ENCODE measurements at places on chromosomes 3 and 15.
A peak's percentile ranks its signal among the peaks of the same experiment; 100 is the strongest.

- no peak for DNase-seq
Observed at GRCh38 chr15:83869341-83869740, 215.4 kb downstream of the ADAMTSL3 start.

GRCh38 chr15:71131601-71132362 lies 16.5 kb downstream of the THSD4 start:
- no peak for DNase-seq

- no peak for DNase-seq
Observed at GRCh38 chr15:66757521-66757920, 55.5 kb downstream of the SMAD6 start.

DNA sequence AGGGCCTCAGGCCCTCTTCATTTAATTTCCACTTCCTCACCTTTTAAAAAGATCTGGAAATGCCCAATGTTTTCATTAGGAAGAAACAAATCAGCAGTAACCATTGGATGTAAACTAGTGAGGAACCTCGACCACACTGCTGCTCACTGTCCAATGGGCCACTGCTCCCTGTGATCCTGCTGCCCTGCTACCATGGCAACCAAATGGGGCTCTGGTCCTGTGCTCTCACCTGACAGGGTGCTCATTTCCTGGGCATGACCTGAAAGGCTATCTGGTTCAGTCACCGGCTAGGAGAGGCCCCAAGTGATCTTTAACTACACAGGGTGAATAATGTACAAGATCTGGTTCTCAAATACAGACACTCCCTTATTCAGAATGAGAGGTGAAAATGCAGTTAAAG lies 54.6 kb downstream of the ARHGEF3 start:
- no peak for DNase-seq

GRCh38 chr3:65385805-65386204 lies 652.9 kb downstream of the MAGI1 start:
- DNase-seq = no peak

- DNase-seq = no peak
Observed at GRCh38 chr3:14861446-14862302, 42.9 kb downstream of the FGD5 start.

GRCh38 chr3:71930056-71930991 lies 145.4 kb upstream of the PROK2 start:
- DNase-seq = no peak

DNA sequence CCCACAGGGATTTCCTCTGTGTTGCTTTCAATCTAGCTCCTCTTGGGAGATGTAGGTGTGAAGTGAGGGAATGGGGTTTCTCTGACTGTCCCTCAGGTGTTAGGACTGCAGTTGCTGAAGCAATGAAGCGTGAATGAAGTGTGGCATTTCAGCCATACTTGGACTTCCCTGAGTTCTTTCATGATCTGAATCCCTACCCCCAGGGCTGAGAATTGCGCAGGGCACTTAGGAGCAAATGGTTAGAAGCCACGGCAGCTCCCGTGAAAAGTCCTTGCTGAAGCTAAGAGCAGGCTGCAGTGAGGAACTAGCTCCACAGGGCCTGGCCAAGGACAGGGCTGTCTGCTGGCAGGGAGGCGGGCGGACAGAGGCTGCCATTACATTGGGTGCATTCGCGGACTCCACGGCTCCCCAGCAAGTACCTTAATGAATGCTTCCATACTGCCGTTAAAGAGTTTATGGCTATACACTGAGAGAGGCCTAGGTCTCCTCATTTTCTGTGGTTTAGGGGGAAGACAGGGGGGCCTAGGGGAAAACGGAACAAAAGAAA lies 69.0 kb upstream of the RAD18 start:
- no peak for DNase-seq

- no peak for DNase-seq
Observed at GRCh38 chr3:137765310-137766033, 1.4 kb downstream of the SOX14 start.

- DNase-seq = peak; percentile 34
Observed at GRCh38 chr3:15794303-15794771, 3.4 kb downstream of the ANKRD28 start.

- DNase-seq = no peak
Observed at GRCh38 chr15:51621936-51622603, 501 bp downstream of the DMXL2 start.

DNA sequence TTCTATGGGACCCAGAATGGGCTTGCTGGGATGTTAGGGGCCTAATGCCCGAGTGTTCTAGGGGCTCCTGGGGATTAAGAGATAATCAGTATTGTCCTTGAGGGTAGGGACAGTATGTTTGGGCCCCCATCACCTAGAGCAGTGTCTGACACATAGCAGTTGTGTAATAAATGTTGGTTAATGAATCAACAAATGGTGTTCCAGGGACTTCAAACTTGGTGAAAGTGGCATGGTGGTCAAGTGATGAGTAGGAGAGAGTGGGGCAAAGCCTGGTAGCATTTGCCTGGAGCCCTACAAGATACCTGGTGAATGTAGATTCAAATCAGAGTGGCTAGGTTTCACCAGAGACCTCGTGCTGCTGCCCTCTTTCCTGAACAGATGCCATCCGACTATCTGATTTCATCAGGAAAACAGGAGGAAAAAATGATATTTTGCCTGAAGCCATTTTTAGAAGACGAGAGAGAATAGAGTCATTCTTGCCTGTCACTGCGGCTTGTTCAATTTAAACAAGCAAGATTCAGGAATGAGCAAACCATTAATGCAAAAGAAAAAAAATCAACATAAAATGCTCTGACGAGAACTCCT lies 117.3 kb downstream of the RPL22L1 start:
- DNase-seq = no peak

GRCh38 chr3:120798346-120798745 lies 55.8 kb downstream of the GTF2E1 start:
- DNase-seq = no peak

DNA sequence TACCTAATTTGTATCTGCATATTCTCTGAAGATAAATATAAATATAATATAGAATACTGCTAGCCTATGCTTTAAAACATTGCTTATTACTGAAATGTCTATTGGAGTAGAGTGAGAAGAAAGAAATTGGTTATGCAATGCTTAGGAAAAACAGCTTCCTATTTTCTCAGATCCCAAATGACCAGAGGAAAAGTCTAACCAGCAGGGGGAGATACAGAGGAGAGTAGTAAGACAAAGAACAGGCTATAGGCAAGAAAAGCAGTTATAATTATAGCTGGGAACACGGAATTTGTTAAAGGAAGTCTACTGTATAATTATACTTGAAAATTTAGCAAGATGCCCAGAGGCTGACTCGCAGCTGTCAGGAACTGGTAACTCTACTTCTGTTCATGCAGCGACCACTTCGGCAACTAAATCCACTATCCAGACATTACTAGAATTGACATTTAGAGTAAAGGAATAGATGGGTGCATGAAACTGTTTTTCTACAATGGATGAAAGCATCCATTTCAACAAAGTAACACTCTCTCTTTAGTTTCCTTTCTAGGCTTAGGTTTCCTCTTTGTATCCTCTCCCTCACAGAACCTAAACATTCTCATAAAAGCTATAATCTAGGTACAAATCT lies 97.2 kb downstream of the TBC1D5 start:
- no peak for DNase-seq

DNA sequence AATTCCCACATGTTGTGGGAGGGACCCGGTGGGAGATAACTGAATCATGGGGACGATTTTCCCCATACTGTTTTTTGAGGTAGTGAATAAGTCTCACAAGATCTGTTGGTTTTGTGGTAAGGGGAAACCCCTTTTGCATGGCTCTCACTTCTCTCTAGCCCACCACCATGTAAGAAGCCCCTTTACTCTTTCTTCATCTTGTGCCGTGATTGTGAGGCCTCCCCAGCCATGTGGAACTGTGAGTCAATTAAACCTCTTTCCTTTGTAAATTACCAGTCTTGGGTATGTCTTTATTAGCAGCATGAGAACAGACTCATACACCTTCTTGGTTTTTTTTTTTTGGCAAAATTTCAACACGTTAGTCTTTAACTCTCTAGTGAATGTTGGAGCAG lies 18.1 kb downstream of the ARL8B start:
- DNase-seq = no peak

DNA sequence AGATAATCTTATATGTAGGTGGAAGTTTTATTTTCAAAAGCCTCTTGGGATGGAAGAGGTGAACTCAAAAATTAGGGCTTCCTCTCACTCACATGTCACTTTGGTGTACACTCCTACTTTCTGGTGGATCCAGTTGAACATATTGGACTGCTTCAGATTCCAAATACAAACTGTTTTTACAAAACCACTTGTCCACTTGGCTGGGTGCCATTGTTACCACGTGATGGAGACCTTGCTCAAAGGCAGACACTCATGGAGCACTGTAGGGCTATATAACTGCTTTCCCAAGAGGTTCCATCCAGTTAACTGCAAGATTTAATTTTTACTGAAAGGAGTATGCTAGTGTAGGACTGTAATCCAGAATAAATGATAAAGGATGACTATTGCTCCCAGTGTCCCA lies 307.0 kb downstream of the EPHA6 start:
- no peak for DNase-seq

DNA sequence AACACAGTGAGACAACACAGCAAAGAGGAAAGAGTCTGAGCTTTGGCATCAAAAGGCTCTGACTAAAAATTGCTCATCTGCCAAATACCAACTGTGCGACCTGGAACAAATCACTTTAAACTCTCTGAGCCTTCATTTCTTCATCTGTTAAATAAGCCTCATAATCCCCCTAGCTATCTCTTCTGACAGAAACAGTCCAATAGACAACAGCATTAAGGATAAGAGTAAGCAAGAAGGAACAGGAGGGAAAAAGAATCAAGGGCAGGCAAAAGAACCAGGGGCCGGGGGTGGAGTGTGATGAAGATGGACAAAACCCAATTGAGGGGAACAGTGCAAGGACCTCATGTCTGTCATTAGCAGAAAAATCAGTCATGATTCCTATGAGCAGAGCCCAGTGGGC lies 79.4 kb upstream of the SETMAR start:
- no peak for DNase-seq

DNA sequence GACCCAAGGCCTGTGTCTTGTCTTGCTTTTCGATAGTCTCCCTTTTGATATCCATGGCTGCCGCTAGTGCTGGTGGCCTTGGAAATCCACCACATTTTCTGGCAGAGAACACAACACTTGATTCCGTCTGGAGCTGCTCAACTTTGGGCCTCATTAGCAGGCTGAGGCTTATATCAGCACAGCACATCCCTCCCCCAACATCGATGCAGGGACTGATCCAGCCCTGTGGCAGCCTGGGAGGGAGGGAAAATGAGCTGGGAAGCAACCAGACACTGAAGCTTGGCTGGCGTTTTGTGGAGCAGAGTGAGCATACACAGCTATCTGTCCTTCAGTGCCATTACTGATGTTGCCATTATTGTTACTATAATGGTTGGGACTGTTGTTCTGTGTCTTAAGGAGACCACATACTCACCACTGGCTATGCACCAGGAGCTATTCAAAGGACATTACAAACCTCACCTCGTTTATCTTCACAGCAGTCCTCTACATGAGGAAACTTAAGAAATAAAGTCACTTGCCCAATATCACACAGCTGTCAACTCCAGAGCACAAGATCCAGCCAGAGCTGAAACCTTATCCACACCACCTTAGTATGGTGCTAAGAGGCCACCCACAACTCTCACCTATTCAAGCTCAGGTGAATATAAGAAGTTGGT lies 102.9 kb downstream of the SUCLG2 start:
- no peak for DNase-seq

DNA sequence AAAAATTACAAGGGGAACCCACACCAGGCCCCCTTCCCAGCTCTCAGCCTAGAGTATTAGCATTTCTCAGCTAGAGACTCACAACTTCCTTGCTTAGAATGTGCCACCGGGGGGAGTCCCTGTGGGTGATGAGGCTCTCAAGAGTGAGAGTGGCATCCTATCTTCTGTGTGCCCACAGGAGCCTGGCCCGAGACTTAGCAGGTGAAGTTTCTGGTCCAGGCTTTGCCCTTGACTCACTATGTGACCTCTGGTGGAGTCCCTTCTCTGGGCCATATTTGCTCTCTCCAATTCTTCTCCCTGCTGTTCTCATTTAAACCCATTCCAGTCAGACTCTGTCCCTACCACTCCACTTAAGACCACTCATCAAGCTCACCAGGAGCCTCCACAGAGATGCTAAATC lies 18.1 kb downstream of the CLK3 start:
- DNase-seq = no peak

Measured in SIG-M5 (cell line).